ENCODE measurements at places on chromosomes 13 and 19.
A peak's percentile ranks its signal among the peaks of the same experiment; 100 is the strongest.

- no peak for DNase-seq
Observed at GRCh38 chr13:30799356-30799824, 64.0 kb downstream of the ALOX5AP start.

GRCh38 chr19:44112802-44113137 lies 429 bp upstream of the ZNF225 start:
- no peak for DNase-seq

DNA sequence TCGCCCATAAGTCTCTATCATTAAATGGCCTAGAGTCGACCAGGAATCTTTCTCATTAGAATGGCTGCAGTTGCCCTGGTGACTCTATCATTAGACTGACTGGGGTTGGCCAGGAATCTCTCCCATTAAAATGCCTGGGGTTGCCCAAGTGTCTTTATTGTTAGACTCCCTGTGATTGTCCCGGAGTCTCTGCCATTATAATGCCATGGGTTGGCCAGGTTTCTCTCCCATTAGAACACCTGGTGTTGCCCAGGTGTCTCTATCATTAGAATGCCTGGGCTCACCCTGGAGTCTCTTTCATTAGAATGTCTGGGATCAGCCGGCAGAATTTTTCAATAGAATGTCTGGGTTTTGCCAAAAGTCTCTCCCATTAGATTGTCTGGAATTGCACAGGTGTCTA lies 1459.3 kb downstream of the UQCRFS1 start:
- no peak for DNase-seq

- DNase-seq = no peak
Observed at GRCh38 chr19:39817888-39818561, 15.9 kb downstream of the DYRK1B start.

DNA sequence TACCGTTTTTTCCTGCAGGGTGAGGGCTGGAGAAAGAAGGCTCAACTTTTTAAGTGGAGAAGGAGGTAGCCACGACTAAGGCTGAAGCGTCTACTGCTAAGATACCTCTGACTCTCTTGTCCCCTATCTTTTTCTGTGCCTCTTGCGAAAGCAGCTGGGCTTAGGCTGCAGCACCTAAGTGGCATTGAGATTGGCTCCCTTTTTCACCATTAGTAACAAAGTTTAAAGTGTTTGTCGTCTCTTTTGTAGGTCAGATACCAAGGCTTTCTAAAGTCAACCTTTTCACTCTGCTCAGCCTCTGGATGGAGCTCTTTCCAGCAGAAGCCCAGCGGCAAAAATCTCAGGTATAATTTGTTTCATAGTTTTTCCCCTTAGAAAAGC lies 887 bp downstream of the CDADC1 start:
- no peak for DNase-seq

DNA sequence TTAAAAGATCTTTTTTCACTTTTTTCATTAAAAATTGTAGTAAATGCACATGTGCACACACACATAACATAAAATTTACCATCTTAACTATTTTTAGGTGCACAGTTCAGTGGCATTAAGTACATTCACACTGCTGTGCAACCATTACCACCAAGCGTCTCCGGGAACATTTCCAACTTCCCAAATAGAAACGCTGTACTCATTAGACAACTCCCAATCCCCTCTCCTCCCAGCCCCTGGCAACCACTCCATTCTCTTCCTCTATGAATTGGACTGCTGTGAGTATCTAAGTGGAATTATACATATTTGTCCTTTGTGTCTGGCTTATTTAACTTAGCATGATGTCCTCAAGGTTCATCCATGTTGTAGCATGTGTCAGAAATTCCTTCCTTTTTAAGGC lies 11.6 kb downstream of the GJB2 start:
- no peak for DNase-seq

DNA sequence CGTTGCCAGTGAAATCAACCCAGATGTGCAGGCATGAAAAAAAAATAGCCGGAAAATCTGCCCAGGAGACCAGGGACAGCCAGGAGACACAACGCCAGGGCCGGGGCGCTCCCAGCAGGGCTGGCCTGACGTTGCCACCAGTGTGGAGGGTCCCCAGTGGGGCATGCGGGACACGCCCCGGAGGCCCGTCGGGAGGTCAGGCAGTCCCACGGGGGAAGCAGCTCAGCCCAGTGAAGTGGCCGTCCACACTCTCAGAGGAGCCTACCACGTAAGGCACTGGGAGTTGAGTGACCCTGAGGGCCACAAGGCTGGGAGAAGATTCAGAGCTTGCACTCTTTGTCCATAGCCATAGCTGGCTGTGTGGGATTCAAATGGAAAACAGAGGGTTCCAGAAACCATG lies 53.2 kb upstream of the GAS6 start:
- peak; percentile 50 for DNase-seq

DNA sequence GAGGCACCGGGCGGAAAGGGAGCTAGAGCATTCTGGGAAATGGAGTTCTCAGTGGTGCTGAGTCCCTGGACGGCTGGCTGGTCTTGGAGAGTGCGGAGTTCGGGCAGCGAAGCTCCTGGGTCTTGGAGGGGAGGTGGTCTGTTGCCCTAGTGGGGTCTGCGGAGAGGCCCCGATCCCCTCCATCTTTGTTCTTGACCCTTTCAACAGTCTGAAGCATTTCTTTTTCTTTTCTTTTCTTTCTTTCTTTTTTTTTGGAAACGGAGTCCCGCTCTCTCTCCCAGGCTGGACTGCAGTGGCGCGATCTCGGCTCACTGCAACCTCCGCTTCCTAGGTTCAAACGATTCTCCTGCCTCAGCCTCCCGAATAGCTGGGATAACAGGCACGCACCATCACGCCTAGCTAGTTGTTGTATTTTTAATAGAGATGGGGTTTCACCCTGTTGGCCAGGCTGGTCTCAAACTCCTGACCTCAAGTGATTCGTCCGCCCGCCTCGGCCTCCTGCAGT lies 440 bp upstream of the SYMPK start:
- no peak for DNase-seq

GRCh38 chr19:34126966-34127365 lies 45.3 kb upstream of the LSM14A start:
- DNase-seq = no peak

DNA sequence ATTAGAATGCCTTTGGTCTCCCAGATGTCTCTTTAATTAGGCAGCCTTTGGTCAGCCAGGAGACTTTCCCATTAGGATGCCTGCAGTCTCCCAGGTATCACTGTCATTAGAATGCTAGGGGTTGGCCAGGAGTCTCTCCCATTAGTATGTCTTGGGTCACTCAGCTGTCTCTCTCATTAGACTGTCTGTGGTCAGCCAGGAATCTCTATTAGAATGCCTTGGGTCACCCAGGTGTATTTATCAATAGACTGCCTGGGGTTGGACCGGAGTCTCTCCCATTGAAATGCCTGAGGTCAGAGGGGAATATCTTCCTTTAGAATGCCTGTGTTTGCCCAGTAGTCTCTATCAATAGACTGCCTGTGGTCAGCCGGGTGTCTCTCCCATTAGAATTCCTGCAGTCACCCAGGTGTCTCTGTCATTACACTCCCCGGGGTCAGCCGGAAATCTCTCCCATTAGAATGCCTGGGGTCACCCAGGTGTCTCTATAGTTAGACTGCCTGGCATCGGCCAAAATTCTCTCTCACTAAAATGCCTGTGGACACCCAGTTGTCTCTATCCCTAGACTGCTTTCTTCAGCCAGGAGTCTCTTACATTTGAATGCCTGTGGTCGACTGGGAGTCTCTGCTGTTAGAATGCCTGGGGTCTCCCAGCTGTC lies 1460.3 kb downstream of the UQCRFS1 start:
- DNase-seq = no peak

GRCh38 chr13:50153401-50153800 lies 138.2 kb downstream of the KCNRG start:
- DNase-seq = no peak

- DNase-seq = no peak
Observed at GRCh38 chr13:108342369-108343289, 73.1 kb downstream of the TNFSF13B start.

DNA sequence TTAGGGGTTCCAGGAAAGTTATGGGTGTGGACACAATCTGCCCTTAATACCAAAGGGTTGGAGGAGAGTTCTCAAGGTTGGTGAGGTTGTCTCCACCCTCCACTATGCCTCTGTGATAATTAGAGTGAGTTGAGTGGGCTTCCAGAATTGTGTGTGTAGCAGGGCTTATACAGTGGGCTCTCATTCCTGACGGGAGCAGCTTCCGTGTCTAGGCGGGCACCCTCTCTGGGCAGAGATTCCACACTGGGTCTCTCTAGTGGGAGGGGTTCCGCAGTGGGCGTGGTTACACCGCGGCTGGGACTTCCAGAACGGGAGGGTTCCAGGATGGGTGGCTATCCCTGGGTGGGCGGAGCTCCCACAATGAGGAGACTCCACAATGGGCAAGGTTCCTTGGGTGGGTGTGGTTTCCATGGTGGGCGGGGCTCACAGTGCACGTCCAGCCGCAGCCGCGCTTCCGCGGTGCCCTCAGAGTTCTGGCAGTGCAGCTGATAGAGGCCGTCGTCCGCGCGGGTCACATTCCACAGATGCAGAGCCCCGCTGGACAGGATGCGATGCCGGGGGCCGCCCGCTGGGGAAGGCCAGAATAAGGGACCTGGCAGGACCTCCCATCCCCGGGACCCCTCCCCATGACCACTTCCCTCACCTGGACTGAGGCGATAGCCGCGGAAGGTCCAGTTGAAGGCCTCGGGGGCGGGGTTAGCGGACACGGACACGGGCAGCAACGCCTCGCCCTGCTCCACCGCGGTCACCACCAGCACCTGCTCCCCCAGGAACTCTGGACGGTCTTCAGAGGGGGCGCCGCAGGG lies 8.4 kb downstream of the NPHS1 start:
- no peak for DNase-seq

DNA sequence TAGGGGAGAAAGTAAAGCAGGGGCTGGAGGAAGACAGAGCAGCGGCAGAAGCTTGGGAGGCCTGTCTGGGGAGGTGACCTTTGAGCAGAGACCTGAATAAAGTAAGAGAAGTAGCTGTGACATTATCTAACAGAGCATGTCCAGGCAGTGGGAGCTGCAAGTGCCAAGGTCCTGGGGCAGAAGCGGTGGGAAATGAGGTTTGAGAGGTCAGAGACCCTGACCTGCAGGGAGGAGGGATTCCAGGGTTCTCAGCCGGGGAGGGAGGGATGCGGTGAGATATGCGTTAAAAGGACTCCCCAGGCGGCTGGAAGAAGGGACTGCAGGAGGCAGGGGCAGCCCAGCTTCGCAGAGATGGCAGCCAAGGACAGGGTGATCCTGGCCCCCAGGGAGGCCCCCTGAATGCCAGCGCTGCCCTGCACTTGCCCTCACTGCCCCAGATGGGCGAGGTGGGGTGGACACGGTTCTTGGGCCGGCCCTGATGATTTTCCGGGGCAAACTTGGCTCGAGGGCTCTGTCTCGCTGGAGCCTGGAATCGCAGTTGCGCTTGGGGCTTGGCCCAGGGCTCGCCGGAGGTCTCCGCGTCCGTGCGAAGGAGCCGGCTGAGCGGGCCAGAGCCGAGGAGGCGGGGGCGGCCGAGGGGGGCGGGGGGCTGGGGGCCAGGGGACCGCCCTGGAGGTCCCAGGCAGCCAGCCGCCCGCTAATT lies 3.2 kb downstream of the CRLF1 start:
- DNase-seq = no peak

- no peak for DNase-seq
Observed at GRCh38 chr13:99307648-99308339, 595 bp upstream of the GPR183 start.

DNA sequence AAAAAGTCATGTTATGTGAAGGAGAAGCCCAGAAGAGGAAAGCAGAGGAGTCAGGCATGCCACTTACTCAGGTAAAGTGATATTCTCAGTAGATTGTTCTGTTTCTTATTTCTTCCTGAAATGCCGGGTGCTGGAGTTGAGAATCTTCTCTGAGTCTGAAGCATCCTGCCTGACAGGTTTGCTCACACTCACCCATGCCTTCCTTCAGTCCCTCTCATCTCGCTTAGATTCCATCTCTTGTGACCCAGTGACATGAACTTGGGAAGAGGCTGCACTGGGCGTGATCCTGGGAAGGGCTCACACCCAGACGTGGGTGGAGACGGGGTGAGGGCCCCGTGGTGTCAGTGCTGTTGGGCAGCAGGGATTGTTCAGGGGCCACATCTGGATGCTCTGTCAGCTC lies 8.1 kb downstream of the ZNF766 start:
- DNase-seq = no peak

- DNase-seq = no peak
Observed at GRCh38 chr13:25095851-25096453, at the start of gene PABPC3. TSS of gene PABPC3 (plus strand) at chr13:25096136. CDS start at chr13:25096199, 63 bp downstream.

- no peak for DNase-seq
Observed at GRCh38 chr13:94433055-94433961, 46.2 kb downstream of the DCT start.

DNA sequence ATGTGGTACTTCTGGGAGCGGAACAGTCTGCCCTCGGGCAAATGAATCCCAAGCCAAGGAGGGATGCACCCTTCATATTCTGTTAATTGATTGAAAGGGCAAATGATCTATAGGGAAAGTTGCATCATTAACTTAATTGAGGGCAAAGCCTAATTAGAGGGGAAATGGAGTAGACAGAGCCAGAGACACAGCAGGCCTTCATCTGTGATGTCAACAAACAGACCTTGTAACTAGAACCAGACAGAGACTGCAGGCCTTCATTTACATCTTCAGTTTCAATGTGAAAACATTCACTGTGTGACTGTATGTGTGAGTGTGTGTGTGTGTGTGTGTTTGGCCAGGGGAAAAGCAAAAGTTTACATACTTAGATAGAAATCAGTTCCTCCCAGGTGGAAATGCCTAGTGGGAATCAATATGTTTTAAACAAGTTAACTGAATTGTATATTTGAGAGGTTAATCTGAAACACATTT lies 126.4 kb downstream of the SPRY2 start:
- no peak for DNase-seq

GRCh38 chr13:36819739-36820090 lies 693 bp downstream of the RFXAP start:
- no peak for DNase-seq

DNA sequence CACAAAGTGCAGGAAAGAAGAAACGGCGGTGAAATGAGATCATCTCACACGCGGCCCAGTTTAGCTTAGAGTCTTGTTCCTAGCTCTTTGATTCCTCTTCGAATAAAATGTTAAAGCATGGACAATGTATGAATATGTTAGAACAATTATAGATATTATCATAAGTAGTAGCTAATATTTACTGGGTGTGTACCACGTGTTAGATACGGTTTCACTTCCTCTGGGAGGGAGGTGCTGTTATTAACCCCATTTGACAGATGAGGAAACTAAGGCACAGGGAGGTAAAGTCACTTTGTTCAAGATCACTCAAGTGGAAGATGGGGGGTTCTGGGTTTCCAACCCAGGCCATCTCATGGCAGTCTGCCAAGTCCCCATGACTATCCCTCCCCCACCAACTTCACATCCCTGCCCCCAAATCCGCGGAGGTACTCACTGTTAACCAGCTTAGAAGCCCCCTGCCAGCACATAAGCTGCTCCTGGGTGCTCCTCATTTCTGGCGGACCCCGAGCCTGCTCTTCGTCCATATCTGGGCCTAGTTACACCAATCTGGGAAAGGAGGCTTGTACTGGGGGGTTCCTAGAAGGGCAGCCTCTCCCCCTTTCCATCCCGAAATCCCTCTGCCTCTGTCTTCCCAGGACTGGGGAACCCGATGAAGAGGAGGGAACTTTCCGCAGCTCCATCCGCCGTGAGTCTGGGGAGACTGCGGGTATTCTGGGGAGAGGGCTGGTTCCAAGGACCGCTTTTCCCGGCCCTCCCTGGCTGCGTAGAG lies 1.0 kb upstream of the FXYD7 start:
- DNase-seq = no peak

GRCh38 chr19:36113894-36114720 lies 568 bp downstream of the POLR2I start:
- DNase-seq = no peak

- no peak for DNase-seq
Observed at GRCh38 chr19:46431824-46432223, 3.1 kb upstream of the PNMA8C start.

All from right atrium auricular region (tissue), 2 donors.